ENCODE measurements at places on chromosomes 2 and 18.

- no peak for DNase-seq
These were observed 169.4 kb downstream of the FSHR start for GRCh38 chr2:48984922-48985321.

GRCh38 chr18:46013484-46014189 lies 46.5 kb upstream of the EPG5 start:
- peak; percentile 77 for DNase-seq

- DNase-seq = no peak
These were observed 2.4 kb downstream of the PIEZO2 start for GRCh38 chr18:11146947-11147345.

DNA sequence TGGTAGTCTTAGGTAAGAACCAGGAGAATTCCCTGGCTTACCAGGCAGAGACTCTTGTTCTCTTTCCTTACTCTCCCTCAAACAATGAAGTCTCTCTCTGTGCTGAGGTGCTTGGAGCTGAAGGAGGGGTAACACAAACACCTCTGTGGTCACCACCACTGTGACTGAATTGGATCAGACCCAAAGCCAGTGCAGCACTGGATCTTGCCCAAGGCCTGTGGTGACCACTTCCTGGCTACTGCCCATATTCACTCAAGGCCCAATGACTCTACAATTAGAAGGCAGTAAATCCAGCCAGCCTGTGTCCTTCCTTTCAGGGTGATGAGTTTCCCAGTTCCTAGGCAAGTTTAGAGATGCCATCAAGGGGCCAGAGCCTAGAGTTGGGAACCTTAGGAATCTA lies 706.8 kb downstream of the SLC4A3 start:
- no peak for DNase-seq

GRCh38 chr2:240235149-240235803 lies 94.8 kb upstream of the OTOS start:
- no peak for DNase-seq

DNA sequence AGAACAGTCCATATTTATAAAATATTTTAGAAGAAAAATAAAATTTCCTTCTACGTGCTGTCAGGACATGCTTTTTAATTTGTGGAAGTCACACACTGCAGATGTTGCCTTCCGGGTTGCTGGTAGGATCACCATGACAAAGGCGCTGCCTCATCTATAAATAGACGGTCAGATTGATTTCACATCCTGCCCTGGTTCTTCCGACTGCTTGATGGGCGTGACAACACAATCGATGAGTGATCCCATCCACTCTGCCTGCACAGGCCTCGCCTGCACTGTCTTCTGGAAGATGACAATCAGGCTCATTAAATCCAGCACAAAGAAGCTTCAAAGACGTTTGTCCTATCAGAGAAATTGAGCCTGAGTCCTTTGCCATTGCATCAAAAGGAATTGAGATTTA lies 318.9 kb upstream of the TRIB2 start:
- DNase-seq = no peak

DNA sequence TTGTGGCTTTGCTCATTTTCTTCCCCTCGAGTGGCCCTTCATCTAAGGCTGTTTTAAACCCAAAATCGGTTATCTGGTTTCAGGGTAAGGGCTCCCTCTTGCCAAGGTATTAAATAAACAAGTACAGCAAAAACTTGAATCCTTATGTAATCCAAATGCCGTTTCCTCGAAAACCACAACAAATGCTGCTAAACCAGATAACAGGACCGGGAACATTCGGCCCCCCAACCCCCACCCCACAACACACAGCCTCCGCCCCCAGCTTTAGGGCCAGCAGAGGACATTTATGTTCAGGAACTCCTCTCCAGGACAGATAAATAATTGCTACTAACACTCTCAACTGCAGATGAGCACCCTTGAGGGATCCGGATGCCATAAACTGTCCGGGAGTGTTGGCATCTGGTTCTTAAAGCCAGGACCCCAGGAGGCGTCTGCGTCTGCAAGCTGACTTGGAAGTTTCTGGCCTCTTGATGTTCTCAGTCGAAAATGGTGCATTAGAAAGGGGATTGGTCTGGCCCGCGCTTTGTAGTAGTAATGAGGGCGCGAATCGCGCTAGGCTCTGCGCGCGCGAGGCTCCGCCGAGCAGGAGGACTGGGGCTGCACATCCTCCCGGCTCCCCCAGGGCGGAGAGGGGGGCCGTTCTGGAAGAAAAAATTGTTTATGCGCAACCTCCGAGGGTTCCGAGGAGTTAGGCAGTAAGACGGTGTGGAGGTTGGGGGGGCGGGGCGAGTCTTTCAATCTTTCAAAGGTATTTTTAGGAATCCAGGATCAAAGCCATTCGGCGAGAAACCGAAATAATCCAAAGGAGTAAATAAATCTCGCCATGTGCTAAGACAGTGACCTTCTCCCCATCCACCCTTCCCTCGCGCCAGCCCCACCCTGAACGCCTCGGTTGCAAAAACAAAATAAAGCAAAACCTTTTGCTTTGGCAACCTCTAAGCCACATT lies 3.9 kb upstream of the ID2 start:
- DNase-seq = peak; percentile 42

DNA sequence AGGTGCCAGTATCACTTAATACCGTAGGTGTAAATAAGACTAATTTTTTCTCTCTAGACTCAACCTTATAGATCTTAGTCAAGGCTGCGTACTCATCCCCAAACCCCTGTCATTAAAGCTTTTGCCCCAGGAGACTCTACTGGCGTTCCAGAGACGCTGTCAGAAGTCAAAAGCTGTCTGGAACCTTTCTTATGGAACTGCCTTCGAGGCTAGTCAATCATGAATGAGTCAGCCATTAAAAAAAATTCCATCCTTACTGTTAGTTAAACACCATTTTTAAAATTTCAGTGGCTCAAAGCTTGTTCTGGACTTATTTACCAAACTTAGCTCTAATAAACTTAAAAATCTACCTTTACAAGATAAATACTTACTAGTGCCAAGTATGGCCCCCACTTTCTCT lies 52.1 kb downstream of the SPRED2 start:
- DNase-seq = no peak

- DNase-seq = peak; percentile 46
These were observed 31.6 kb upstream of the AFF3 start for GRCh38 chr2:100174026-100174431.

- DNase-seq = no peak
These were observed 49.0 kb upstream of the MAP4K3 start for GRCh38 chr2:39486071-39486470.

GRCh38 chr18:9025091-9025838 lies 77.2 kb upstream of the NDUFV2 start:
- no peak for DNase-seq

- no peak for DNase-seq
These were observed 96.7 kb upstream of the SLC14A2 start for GRCh38 chr18:45518311-45519155.

DNA sequence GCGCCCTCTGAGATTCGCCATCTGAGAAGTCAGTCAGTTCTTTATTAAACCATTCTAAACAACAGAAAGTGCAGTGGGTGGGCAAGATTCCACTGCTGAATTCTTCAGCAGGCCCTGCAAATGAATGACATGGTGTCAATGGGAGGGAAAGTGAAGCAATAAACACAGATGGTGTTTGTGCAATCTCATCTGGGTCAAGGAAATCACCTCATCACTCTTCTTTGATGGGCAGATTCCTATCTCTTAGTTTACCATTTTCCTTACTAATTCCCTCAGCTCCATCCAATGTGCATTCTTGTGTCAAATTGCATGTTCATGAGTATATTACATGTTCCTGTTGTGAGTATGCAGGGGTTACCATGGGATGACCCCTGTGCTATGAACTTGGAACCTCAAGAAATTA lies 100.7 kb upstream of the CYP1B1 start:
- DNase-seq = no peak

GRCh38 chr18:23619388-23619881 lies 33.1 kb upstream of the NPC1 start:
- DNase-seq = no peak

DNA sequence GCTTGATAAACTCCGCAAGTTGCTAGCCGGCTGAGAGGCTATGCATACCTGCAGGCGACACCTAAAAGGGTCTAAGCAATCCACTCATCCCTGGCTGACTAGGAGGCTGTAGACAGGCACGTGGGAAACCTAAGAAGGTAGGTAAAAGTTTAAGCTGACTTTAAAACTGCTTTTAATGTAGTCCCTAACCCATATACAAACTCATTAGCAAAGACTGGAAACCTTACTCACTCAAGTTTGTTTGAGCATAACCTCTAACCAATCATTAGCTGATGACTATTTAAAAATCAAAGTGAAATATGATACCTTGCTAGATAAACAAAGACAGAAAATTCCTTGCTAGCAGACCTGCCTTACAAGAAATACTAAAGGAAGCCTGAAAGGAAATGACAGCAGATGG lies 106.4 kb downstream of the EXOC6B start:
- no peak for DNase-seq

DNA sequence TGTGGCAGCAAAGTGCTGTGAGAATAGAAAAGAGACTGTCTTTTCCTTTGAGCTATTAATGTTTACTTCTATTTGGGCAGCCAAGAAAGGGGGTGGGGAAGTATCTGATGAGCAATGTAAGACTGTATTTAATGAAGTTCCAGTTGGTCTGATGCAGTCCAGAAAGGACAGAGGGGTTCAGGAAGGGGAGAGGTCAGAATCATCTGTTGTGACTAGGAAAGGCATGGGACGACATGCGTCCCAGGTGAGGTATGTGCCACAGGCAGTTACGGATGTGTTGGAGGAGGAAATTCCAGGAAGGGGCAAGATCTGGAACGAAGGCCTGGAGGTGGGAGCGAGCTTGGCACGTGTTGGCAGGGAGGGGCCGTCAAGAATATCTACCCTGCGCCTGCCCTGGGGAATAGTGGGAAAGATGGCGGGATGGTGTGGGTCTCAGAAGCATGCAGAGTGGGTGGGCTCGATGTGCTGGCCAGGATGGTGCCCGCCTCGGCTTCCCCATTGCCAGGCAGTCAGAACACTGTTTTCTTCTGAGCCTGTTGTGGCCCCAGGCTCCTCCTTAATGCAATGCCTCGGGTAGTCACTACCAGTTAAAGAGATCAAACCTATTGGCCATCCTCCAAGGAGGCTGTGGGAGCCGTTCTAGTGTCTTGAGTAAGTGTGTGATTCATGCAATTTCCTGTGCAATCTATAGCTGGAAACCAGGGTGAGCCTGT lies 57.8 kb upstream of the TXNDC2 start:
- DNase-seq = no peak

- no peak for DNase-seq
These were observed 120.5 kb downstream of the CCBE1 start for GRCh38 chr18:59576541-59577385.

GRCh38 chr2:27209621-27210401 lies 2.0 kb upstream of the ATRAID start:
- DNase-seq = no peak

DNA sequence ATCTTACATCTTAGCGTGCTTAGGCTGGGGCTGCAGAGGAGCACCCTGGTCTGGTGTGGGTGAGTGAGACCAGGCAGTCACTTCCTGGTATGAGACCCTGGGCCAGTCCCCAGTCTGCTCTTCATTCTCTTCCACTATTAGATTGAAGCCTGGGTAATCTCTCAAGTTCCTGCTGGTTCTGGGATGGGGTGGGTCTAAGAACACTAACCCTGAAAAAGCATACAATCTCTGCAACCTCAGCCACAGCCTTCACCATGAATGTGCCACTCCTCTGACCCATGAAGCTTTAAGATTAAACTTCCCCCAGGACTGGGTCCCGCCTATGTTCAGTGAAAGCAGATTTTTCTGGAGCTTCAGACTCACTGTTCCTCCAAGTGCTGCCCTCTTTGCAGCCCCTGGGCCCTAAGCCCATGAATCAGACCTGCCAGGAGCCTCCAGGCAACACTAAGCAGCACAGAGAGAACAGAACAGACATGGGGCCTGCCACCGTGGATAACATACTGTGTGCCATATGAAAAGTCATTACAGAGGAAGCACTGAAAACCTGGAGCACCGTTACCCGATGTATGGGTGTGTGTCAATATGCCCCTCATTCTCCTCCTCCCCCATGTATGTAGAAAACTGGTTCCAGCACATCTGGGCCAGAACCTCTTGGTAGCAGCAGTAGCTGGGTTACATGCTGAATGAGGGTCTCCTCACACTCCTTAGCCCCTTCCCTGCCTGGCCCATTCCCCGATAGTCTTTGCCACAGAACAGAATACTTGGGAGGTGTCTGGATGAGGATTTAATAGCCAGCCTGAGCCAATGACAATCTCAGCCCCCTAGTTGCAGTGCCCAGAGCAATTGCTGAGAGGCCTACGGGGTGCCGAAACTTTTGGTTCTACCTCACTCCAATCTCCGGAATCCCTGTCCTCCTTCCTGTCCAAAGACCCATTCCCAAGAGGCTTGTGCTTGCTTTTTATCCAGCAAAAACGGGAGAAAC lies 2.7 kb upstream of the SIX2 start:
- DNase-seq = no peak

- no peak for DNase-seq
These were observed 31.5 kb upstream of the PDIA6 start for GRCh38 chr2:10844097-10844496.

DNA sequence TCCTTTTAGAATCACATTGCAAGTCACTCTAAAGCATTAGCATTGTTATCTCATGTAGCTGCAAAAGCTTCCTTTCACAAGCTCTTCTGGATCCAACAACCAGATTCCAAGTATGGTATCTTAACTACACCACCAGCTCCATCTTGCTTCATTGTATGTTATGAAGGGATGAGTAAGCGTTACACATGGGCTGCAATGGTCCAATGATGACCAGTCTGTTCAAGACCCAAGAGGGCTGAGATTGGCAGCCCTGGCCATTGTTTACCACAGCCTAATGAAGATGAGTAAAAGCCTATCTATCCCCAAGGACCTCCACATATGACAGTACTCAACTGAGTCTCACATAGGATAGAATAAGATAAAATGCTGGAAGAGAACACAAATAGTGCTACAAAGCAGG lies 6.3 kb downstream of the CFLAR start:
- peak; percentile 56 for DNase-seq

DNA sequence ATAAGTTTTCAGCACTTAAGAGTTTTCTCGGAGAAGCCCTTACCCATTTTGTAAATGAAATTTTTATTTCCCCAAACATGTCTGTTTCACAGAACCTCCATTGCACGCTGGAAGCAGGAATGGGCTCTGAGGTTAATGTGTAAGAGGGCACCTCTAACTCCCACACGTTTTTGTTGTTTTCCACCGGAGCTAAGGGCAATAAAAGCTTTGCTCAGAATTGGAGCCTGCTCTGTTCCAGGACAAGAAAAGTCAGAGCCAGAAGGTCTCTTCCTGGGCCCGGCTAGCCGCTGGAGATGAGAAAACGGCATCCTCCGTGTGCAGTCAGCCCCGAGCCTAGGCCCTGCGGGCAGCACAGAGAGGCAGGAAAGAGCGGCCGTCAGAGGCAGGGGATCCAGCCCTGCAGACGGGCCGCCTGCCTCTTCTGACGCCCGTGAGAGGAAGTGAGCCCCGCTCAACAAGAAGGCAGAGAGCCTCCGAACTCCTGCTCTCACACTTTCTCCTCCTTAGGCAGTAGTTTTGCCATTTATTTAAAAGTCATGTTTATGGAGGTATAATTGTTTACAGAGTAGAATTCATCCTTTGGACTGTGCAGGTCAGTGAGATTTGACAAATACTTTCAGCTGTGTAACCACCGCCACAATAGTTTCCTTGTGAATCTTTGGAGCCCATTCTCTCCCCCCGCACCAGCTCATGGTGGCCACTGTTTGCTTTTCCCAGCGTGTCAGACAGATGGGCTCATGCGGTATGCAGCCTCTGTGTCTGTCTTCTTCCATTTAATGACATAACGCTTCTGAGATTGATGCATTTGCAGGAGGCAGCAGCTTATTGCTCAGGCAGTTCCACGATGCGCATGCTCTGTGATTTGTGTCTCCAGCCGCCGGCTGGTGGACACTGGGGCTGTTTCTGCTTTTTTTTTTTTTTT lies 117.3 kb downstream of the GALR1 start:
- no peak for DNase-seq

GRCh38 chr18:52596748-52597435 lies 256.9 kb downstream of the DCC start:
- no peak for DNase-seq

- DNase-seq = no peak
These were observed 25.3 kb downstream of the TMEM131 start for GRCh38 chr2:97970293-97971060.

Measured in Karpas-422 (cell line).